ENCODE measurements at places on chromosomes 7 and 10. TPM values are rescaled to one million over a fixed set of nuclear protein-coding genes. Genes with fewer than 3 reads are reported as not detected.

The HEPACAM2 gene
- total RNA-seq: not detected

GRCh38 chr7:105613611-105614330 lies 32.5 kb upstream of the EFCAB10 start:
- DNase-seq: no peak

DNA sequence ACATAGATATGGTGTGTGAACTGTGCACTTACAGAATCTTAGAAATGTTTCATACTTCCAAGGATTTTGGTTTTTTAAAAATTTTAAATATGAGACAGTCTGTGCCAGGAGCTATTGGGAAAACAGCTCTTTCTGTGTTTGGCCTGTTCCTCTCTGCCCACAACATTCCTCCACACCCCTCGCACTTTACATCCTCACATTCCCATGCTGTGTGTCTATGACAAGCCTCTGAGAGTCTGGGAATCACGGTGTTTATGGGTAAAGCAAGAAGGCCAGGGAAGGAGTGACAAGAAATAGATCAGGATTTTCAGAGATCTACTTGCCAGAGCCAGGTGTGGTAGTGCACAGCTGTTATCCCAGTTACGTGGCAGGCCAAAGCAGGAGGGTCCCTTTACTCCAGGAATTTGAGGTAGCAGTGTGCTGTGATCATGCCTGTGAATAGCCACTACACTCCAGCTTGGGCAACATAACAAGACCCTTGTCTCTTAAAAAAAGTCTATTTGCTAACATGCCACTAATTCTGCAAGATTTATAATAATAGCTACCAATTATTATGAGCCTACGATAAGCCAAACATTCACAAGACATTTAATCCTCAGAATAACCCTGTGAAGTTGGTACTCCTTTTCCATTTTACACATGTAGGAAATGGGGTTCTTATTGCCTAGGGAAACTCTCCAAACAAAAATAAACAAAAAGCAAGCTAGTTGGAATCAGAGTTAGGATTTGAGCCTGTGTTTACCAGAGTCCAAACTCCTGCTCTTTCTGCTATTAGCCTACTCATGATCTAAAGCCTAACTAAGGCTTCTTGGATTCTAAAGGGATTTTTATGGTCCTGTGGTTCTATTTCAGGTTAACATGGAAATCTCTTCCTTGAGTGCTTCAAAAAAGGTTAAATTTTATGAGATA lies 168.3 kb upstream of the SP8 start:
- DNase-seq: no peak

GRCh38 chr7:43294080-43294630 lies 181.7 kb downstream of the HECW1 start:
- no peak for DNase-seq

The DNAJC12 gene
- total RNA-seq: 12.0 TPM

The RTKN2 gene
- 2.4 TPM for total RNA-seq

DNA sequence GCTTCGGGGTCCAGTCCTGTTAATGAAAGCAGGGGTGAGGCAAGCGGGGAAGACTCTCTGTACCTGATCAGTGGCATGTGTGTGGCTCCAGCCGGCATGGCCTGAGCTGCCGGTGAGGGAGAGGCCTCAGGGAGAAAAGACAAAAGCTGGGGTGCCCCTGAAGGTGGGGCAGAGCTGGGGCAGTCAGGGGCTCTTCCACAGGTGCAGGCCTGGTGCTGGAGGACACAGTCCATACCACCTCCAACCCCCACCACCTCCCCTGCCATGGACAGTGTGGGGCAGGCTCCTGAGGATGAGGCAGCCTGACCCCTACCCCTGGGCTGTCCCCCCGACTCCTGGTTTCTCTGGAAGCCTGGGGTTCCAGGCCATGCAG lies 129.5 kb downstream of the LHPP start:
- no peak for DNase-seq

DNA sequence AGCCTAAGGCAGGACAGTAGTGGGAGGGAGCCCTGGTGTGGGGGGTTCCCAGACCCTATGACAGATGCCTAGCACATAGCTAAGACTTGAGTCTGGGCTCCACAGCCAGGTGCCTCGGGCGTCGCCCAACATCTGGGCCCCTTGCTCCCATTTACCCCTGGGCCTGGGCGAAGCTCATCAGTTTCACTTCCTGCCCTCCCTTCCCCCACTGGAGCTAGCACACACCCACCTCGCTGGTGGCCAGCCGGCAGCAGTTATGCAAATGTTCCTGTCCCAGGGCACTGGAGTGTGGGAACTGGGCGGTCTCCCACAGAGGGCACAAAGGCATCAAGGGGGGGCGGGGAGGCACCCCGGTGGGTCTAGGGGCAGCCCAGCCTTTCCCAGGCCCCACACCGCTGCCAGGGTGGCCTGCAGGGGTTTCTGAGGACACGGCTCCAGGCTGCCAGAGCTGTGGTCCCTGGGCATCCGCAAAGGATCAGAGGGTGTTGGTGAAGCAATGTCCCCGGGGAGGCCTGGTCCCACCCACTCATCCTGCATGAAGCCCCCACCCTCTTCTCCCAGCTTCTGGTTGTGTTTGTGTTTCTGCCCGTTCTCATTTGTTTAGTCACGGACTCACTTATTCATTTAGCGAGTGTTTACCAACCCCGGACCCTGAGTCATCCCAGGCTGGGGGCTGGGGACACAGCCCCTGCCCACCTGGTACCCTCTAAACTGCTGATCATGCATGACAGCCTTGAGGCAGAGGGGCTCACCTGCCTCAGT lies 20.4 kb downstream of the SH2B2 start:
- peak; percentile 93 for DNase-seq

GRCh38 chr7:110977127-110977737 lies 113.7 kb upstream of the LRRN3 start:
- no peak for DNase-seq

- DNase-seq: no peak
Measured at GRCh38 chr10:83142074-83142563, 997.2 kb upstream of the GHITM start.

The TAS2R41 gene
- not detected for total RNA-seq

DNA sequence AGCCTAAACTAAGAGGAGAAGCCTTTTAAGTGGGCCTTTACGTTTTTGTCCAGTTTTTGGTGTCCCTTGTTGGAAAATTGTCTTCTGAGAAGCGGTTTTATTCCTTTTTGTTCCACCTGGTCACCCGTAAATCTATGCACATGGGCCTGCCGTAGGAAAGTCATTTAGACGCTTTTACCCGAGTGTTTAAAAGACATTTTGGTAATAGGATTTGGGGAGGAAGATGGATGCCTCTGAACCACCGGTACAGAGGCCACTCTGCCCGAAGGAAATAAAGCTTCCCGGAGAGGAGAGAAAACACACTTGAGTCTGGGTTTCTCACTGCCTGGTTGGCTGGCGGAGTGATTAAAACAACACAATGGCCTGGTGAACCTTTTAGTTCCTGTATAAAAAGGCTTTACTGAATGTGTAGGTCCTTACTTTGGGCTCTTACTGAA lies 760 bp downstream of the THNSL1 start:
- no peak for DNase-seq

DNA sequence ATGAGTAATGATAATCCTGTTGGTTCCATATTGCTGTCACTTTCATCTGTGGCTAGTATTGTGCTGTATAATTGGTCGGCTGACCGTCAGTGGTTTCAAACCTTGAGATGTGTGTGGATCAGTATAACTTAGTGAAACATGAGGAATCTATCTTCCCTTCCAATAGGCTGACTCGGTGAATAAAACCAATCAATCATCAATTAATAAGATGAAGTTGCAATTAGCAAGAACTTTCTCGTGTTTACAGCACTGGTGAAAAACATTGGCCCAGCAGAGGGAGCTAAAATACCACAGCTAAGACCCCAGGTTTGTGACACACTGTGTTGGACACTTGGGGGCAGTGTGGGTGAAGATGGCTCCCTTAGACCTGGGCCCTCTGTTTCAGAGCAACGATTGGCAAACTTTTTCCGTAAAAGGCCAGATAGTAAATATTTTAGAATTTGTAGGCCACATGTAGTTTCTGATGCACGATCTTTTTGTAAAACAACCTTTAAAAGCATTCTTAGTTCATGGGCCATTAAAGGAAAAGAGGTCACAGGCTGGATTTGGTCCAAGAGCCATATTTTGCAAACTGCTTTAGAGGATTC lies 47.8 kb downstream of the STRA8 start:
- peak; percentile 90 for DNase-seq

DNA sequence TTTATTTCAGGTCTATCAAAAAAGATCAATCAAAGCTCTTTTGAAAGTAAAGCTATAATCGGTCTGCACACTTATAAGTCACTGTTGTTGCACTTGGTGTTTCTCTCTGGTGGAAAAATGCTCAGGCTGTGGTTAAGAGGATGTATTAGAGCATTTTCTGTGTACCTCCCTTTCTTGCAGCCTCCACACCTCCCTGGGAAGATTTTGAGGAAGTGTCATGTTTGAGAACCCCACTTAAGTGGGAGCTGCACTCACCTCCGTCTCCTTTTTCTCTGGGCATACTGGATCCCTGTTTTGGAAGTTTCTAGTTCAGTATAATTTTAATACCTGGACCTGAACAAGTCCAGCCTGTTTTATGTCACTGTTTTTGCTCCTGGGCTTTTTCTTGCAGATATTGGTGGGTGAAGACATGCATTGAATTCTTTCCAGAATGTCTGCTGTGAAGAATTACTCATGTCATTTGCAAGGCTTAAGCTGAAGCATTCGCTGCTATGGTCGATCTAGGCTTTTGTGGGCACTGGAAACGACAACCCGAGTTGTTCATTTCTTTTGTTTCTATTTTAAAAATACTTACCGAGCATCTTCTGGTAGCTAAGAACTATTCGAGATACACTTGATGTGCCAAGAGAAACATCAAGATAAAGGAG lies 36.6 kb downstream of the TCF7L2 start:
- DNase-seq: no peak

DNA sequence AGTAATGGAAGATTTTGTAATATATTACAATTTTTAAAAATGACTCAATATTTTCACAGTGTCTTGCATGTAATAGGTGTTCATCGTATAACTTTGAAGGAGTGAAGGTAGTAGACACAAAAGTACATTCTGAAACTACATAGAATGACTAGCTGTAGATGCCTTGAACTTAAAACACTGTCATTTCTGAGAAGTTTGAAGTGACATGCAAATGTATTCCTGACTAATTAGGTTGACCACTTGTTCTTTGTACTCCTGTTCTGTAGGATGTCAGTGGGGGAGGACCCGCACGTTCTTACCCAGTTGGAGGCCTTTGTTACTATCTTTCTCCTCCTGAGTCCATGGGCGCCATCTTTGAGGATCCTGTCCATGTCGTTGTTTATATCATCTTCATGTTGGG lies 31.2 kb downstream of the SEC61A2 start:
- DNase-seq: no peak

- no peak for DNase-seq
Measured at GRCh38 chr10:34916314-34916713, 101.2 kb upstream of the PARD3 start.

- DNase-seq: no peak
Measured at GRCh38 chr7:4774658-4775249, 669 bp upstream of the AP5Z1 start.

The MYL7 gene
- total RNA-seq: not detected

GRCh38 chr10:116272440-116273283 lies at the start of gene GFRA1:
GFRA1 (minus strand) TSS chr10:116273206; CDS start chr10:116272029, 1,177 bp downstream.
- DNase-seq: peak; percentile 86

The CFAP43 gene
- not detected for total RNA-seq

DNA sequence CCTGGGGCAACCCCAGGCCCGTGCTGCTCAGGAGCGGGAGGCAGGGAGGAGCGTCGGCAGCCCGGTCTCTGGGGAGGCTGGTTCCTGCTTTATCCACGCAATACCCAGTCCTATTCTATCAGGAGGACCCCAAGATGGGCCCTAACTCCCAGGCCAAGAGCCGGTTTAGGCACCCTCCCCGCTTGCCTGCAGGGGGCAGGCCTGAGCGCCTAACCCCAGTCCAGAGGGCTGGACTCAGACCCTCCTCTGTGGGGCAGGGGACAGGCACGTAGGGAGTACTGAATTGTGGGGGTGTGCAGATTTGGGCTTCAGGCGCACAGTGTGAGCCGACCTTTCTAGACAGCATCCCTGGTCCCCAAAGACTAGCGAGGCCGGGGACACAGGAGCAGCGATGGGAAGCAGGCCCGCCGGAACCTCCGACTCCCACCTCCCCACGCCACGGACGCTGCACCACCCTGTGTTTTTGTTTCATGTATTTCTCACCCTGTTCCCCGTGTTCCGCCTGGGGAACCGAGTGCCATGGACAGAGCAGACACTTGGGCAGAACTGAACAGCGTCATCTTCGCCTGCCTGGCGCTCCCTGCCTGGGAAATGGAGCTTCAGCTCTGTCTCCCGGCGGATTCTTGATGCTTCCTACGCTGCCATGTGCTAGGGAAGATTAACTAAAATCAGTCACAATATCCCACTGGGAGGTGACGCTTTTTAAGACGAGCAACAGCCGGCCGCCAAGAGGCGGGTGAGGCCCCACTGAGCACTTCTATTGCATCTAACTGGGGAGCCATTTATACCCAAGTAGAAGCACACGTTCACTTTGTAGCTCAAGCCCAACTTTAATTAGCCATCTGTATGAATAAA lies 5.3 kb downstream of the NUDT1 start:
- DNase-seq: no peak

- no peak for DNase-seq
Measured at GRCh38 chr7:51376420-51377092, 59.9 kb upstream of the COBL start.

The ANKRD30A gene
- total RNA-seq: not detected

DNA sequence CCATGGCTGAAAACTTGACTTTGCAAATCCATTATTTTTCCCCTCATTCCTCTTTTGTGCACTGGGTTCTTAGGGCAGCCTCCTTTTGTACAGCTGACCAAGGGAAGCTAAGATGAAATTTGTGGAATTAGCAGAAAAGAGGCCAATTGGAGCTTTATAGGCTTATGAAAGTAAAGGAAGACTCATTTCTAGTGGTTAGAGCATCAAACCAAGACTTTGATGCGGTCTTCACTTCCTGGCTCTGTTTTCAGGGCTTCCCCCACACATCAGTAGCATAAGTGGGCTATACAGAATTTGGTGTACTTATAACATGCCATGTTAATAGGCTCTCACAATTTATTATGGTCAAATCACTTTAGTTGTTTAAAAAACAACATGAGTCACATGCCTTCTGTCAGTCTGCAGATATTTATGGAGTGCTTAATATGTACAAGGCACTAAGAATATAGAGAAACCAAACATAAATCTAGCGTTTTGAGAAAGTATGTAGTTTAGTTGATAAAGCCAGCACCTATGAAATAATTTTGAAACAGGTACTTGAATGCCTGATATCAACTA lies 5.7 kb downstream of the AUTS2 start:
- DNase-seq: no peak

The MMD2 gene
- not detected for total RNA-seq
